ENCODE measurements at places on chromosomes 5 and 9.

GRCh38 chr5:72767289-72768010 lies 49.0 kb upstream of the TNPO1 start:
- no peak for DNase-seq

DNA sequence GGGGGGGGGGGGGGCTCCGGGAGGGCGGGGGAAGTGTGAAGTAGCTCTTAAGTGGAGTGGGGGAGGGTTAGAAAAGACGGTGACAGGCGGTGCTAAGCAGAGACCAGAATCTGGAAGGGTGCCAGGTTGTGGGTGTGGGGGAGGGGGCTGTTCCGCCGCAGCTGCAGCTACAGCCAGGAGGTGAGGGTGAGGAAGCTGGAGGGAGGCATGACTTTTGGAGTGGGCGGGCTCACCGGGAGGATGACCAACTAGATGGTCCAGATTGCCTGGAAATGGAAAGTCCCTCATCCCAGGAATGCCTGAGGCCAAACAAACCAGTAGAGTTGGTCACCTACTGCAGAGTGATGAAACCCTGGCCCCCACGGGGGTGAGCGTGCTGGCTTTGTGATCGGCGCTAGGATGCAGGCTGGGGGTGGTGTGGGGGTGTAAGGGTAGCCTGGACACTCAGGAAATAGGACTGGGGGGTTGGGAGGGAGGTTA lies 158.1 kb upstream of the SHB start:
- peak; percentile 97 for DNase-seq

DNA sequence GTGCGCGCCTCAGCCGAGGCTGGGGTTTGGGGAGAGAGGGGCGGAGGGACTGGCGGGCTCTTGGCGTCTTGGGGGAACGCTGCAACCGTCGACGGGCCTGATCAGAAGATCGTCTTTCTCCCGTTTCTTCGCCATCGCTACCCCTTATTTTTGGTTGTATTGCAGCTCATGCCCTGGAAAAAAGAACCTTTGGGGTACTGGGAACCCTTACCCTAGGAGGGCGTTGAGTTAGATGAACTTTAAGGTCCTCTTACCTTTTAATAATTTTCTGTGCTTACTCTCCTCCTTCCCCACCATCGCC lies 719 bp downstream of the PAIP2 start:
- DNase-seq, result no peak

- no peak for DNase-seq
Measured at GRCh38 chr5:117394506-117395157, 820.0 kb upstream of the SEMA6A start.

DNA sequence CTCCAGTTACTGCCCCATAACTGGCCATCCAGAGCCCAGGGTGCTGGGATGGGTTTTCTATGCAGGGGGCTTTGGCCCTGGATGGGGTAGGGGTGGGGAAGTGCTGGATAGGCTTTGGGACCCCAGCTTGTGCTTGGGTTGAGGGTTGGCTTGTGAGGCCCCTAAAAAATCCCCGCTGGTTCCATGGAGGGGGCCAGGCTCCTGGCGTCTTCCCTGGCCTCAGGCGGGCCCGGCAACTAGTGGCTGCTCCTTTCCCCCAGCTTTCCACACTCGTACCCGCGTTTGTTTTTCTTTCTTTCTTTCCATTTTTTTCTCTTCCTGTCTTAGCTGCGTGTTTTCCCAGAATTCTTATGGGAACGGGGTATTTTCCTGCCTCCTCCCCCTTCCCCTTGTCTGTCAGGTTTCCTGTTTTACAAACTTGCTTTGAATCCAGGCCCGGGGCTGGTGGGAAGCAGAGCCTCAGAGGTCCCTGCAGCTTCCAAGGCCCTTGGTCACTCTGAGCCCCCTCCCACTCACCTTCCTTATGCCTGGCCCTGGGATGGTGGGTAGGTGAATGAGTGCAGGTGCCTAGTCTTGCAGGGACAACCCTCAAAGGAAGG lies 40.2 kb downstream of the RGS3 start:
- DNase-seq, result no peak

- DNase-seq, result peak; percentile 72
Measured at GRCh38 chr9:126301985-126302603, 24.5 kb upstream of the MVB12B start.

DNA sequence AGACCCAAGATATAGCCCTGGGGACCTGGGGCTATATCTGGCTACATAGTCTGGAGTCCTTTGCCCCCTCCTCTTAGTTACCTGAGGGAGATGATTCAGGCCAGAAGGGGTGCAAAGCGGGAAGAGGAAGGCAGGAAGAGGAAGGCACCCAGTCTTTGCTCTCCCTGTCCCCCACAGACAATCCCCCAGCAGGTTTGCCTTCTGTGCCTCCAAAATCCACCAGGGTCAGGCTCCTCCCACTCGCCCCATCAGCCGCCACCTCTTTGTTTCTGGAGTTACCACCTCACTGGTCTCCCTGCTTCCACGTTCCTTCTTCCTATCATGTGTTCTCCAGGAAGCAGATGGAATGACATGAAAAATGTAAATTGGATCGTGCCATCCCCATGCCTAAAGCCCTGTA lies 31.2 kb upstream of the FABP6 start:
- DNase-seq, result no peak

GRCh38 chr9:69590266-69590665 lies 81.9 kb downstream of the APBA1 start:
- no peak for DNase-seq

- no peak for DNase-seq
Measured at GRCh38 chr5:171312129-171312974, 3.3 kb downstream of the TLX3 start.

- no peak for DNase-seq
Measured at GRCh38 chr9:135639196-135639595, at the start of gene GLT6D1. Gene GLT6D1 (minus strand): TSS chr9:135639540. CDS start chr9:135639187, 353 bp downstream.

- DNase-seq, result no peak
Measured at GRCh38 chr5:152638996-152639552, 234.0 kb upstream of the NMUR2 start.

GRCh38 chr9:35294556-35294955 lies 132.7 kb downstream of the UNC13B start:
- DNase-seq, result no peak

DNA sequence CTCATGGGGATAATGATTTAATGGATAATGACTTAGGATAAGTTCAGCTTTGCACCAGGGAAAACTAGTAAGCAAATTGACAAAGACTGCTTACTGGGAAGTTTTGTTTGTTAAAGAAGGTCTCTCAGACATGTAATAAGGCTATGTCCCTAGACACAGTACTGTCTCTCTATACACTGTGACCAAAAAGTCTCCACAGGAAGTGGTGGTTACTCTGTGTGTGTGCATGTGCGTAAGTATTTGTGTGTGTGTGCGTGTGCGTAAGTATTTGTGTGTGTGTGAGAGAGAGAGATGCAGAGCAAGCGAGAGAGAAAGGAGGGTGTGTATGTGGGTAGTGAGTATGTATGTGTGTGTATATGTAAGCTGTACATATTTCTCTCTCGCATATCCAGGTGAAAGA lies 229.6 kb downstream of the GLIS3 start:
- peak; percentile 5 for DNase-seq

DNA sequence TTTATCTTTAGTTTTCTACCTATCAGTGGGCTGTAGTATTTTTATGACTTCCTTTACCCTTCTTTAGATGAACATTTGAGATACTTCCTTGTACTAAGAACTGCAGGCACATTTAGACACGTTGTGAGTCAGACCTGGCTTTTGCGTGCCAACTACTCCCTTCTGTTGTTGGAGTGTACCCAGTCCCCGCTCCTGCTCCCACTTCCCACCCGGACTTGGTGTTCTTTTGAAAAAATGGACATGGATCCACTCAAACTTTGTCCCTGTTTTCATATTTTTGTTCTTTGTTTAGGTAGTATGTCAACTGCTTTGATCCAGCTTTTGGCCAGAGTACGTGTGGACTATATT lies 60.7 kb downstream of the PARP8 start:
- no peak for DNase-seq

- DNase-seq, result no peak
Measured at GRCh38 chr9:122205176-122205575, 23.6 kb downstream of the LHX6 start.

- no peak for DNase-seq
Measured at GRCh38 chr5:62197697-62198096, 108.3 kb upstream of the KIF2A start.

GRCh38 chr5:87034557-87034956 lies 233.1 kb upstream of the RASA1 start:
- DNase-seq, result peak; percentile 67

GRCh38 chr9:95570646-95571045 lies 53.9 kb upstream of the PTCH1 start:
- DNase-seq, result no peak

- DNase-seq, result no peak
Measured at GRCh38 chr9:72205513-72205912, 56.3 kb downstream of the GDA start.

GRCh38 chr5:2563046-2563445 lies 188.4 kb downstream of the IRX2 start:
- no peak for DNase-seq

DNA sequence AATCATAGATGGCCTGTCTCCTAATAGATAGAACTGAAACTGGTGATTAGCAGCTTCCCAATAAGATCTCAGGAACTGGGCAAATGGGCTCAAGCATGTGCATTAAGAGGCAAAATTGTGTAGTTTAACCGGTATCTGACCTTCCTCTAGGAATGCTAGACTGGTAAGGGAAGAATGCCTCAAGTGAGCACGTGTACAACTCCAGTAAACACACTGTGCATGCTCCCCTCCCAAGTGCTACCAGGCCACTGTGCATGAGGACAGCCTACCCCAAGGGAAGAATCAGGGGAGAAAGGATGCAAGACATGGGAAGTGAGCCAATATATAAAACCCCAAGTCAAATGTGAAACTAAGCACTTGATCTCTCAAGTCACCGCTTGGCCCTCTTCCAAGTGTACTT lies 1157.4 kb upstream of the CDH18 start:
- no peak for DNase-seq

- DNase-seq, result no peak
Measured at GRCh38 chr5:61289669-61290306, 42.3 kb upstream of the ZSWIM6 start.

- DNase-seq, result no peak
Measured at GRCh38 chr9:85859765-85860164, 81.2 kb upstream of the NAA35 start.

- no peak for DNase-seq
Measured at GRCh38 chr9:7289773-7290172, 509.8 kb downstream of the DMAC1 start.

DNA sequence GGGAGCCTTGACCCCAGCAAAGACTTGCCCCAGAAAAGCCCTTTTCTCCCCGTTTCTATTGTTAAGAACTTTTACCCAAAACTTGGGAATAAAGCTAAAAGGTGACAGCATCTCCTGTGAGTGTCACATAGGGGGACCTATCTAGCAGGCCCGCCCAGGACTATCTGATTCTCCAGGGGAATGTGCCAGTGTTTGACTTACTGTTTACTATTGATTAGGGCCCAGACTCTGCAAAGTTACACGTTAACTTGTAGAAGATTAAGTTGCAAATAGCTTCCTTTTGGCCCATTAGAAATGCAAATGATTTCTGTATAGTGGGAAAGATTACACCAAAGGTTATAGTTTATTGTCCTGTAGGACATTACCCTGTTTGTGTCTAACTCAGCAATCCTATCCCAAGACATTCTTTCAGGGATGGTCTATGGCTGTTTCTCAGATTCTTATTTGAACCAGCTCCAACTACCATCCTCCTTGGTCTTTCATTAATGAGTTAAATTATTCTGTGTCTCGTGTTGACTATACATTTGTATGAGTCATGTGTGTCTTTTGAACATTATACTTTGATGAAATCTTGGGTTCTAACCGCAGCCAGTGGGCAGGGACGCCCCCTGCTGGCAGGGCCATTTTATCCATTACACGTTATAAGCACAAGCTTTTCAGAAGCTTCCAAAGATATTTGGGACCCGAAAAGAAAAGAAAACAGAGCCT lies 60.7 kb downstream of the HRH2 start:
- DNase-seq, result peak; percentile 51

GRCh38 chr9:84499969-84500582 lies 159.5 kb upstream of the SLC28A3 start:
- DNase-seq, result no peak

DNA sequence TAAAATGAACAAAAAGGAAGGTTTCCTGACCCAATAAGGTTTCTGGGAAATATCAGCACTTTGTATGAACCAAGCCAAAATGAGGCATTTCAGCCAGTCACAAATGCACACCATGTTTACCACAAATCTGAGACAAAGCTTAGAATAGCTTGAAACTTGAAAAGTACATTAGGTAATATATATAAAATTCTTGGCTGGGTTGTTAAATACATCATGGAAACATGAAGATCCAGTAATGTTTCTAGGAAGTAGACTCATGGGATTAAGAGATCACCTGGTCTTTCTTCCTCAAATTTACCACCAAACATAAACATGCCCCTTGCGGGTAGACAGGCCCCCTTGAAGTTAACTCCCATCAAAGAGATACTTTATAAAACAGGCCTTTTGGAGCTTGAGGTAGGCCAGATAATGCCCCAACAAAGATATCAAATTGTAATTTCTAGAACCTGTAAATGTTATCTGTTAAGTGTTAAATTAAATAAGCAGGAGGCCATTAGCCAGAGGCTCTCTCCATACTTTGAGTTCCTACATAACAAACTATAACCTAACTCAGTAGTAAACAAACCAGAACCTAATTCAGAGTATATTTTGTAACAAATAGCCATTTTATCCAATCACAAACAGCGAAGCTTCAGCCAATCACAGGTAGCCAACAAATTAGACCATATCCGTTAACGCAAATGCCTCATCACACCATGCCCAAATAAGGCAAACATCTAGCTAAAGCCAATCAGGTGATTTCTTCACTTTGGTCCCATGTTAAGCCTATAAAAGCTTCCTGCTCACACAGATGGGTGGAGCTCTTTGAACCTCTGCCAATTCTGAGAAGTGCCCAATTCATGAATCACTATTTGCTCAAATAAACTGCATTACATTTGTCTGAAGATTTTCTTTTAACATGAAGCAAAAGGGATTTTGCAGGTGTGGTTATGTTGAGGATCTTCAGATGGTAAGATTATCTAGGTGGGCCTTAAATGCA lies 127.9 kb upstream of the TARS1 start:
- DNase-seq, result no peak

- no peak for DNase-seq
Measured at GRCh38 chr5:150350524-150351344, 6.8 kb upstream of the TCOF1 start.

DNA sequence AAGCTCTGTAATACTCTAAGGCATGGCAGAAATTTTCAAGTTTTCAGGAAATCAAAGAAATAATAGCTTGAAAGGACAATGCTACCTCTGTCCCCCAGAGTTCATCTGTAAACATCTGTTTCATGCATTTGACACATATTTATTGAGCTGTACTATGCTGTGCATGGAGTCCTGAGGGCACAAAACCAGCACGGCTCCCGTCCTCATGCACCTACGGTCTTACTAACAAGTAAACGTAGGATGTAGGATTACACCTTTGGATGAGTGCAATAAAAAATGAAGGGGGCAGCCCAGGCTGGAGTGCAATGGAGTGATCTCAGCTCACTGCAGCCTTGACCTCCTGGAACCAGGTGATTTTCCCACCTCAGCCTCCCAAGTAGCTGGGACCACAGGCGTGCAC lies 81.9 kb downstream of the SPTLC1 start:
- DNase-seq, result no peak

DNA sequence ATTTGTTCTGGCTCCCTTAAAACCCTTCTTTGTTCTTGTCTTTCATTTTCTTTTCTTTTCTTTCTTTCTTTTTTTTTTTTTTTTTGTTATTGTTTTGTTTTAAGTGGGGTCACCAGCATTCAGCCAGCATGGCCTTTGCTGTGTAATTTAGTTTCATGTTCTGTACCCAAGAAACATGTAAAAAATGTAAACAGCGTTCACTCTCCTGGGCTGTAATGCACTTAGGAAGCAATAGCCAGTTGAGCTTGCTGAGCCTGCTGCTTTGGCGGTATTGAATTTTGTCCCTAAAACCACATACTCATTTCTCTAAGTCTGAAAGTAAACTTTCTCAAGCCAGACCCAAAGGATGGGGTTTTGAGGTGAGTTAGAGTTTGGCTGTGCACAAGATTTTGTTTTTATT lies 158.6 kb downstream of the PAPPA start:
- DNase-seq, result no peak

Measured in Jurkat, Clone E6-1 (cell line).